Sigmoid colon (tissue), 7 donors: ENCODE measurements at places on chromosomes 7 and 10.

DNA sequence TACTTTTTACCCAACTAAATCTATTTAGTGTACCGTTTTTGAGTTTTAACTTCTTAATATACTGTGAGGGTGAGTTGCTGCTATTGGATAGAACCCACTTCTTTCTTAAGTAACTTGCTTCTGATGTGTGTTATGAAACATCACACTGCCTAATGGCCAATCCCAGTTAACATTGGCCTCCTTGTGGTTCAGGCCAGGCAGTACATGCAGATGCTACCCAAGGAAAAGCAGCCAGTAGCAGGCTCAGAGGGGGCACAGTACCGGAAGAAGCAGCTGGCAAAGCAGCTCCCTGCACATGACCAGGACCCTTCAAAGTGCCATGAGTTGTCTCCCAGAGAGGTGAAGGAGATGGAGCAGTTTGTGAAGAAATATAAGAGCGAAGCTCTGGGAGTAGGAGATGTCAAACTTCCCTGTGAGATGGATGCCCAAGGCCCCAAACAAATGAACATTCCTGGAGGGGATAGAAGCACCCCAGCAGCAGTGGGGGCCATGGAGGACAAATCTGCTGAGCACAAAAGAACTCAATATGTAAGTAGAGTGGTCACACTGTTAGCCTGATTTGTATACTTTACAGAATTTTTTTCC lies 39.7 kb downstream of the TES start:
- peak overlapping the region; percentile 61 for H3K27ac ChIP-seq
- H3K4me1 ChIP-seq: no peaks in the 10 kb centered on the region
- no peaks in the 10 kb centered on the region for H3K36me3 ChIP-seq
- H3K27me3 ChIP-seq: no peaks in the 10 kb centered on the region
- no peak overlapping the region for H3K4me3 ChIP-seq
- DNase-seq: no peak

GRCh38 chr10:96168546-96168945 lies 38.4 kb downstream of the ZNF518A start:
- no peak for DNase-seq
- no peaks in the 10 kb centered on the region for H3K4me1 ChIP-seq
- H3K27ac ChIP-seq: no peak overlapping the region
- no peaks in the 10 kb centered on the region for H3K36me3 ChIP-seq

DNA sequence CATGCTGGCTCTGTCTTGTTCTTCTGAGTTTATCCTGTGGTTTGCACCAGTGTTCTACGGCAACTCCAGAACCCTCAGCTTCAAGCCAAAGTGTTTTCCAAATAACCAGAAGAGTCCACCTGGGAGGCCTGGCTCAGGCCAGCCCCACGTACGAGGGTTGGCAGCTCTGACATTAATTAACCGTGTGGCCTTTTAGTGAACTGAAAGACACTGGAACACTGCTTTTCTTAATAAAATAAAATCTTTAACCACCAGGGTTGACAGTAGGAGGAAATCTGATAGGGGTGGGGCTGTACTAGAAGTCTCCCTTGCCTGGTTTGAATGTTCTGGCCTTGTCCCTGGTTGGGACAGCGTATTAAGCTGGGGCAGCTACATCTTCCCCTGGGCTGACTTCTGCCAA lies 64.9 kb downstream of the SYPL1 start:
- H3K4me3 ChIP-seq: no peak overlapping the region
- no peaks in the 10 kb centered on the region for H3K36me3 ChIP-seq
- H3K27ac ChIP-seq: no peak overlapping the region
- H3K27me3 ChIP-seq: no peaks in the 10 kb centered on the region

- H3K27ac ChIP-seq: no peak overlapping the region
- no peaks in the 10 kb centered on the region for H3K27me3 ChIP-seq
- no peaks in the 10 kb centered on the region for H3K4me1 ChIP-seq
Measured at GRCh38 chr10:70952401-70952800, 64.0 kb upstream of the PCBD1 start.

DNA sequence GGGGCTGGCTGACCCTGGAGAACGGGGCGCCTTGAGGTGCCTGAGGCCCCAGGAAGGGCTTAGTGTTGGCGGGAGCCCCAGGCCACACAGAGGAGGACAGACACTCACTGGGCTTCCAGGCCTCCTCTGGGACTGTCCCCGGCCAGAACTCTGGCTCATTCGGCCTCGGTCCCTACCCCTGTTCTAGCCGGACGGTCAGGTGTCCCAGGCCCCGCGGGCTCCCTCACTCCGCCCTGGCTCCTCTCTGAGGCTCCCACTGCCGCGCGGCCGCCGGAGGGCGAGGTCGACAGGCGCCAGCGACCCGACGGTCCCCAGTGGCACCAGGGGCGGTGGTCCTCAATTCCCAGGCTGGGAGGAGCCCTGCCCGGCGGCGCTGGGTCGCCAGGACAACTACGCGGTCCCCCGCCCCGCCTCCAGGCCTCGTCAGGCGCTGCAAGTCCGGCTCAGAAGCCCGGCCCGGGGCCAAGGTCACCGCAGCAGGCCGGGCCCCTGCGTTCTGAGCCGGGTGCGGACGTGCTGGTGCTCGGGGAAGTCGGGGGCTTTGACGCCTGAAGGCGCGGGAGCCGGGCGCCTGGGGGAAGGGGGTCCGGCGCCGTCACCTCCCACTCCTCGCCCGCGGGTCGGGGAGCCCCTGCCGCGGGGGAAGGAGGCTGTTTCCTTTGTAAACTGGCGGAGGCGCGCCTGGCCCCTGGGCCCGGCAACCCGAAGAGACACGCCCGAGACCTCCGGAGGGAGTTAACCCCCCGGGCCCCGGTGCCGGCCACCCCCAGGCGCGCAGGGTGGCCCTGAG lies 1.1 kb upstream of the PWWP2B start:
- H3K27ac ChIP-seq: peak overlapping the region; percentile 98
- H3K27me3 ChIP-seq: no peaks in the 10 kb centered on the region
- H3K4me1 ChIP-seq: peaks cover 44% of the 10 kb centered on the region
- peak; percentile 90 for DNase-seq

- H3K36me3 ChIP-seq: no peaks in the 10 kb centered on the region
- H3K4me3 ChIP-seq: no peak overlapping the region
- H3K27me3 ChIP-seq: no peaks in the 10 kb centered on the region
- DNase-seq: no peak
- H3K4me1 ChIP-seq: no peaks in the 10 kb centered on the region
Measured at GRCh38 chr10:125871338-125871737, 9.8 kb downstream of the DHX32 start.
